ENCODE measurements at places on chromosomes 1 and 21.

DNA sequence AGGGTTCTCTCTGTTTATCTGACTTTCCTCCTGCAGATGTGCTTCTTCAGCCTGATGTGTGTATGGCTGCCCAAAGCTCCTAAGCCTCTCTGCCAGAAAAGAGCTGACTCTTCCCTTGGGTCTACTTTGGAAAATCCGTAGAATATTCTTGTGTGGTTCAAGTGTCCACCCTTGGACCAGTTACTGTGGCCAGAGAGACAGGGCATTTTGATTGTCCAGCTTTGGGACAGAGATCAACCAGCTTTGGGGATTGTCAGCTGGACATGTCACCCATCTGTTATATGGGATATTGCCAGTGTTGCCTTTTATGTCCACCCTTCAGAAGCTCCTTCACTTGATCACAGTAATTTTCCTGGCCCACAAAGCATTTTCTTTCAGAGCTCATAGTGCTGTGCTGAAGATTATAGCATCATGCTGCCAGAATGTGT is 126.2 kb upstream of the L1TD1 start:
- DNase-seq, result no peak

DNA sequence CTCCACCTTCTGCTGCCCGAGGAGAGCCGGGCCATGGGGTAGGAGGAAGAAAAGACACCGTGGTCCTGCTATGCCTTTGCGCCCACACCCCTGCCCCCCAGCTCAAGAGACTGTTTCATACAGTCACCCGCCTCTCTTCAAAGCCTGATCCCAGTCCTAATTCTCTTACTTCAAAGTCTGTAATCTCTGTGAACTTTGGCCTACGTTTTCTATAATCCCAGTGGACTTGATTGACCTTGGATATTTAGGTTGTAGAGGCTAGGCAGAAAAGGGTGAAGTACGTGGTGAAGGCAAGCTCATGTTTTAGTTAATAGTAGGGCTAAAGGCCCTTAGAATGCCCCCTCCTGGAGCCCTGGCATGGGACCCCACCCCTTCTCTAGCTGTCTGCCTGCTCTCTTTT is 28.4 kb downstream of the VPS13D start:
- DNase-seq, result no peak

DNA sequence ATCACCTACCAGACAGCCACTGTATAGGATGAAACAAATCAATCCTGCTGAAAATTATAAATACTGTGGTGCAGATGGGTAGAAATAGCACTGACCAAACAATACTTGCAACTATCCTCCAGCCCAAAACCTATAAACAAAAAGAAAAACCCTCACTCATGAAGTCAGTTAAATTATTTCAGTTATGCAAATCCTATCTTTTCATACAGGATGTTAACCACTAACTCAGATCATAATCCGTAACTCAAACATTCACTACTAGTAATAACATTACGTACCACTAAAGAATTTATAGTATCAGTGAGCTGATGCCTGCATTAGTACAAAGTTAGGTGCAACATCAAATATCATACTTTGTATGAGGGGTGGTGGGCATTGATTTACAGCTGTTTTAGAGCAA is 2.6 kb downstream of the NDC1 start:
- no peak for DNase-seq

DNA sequence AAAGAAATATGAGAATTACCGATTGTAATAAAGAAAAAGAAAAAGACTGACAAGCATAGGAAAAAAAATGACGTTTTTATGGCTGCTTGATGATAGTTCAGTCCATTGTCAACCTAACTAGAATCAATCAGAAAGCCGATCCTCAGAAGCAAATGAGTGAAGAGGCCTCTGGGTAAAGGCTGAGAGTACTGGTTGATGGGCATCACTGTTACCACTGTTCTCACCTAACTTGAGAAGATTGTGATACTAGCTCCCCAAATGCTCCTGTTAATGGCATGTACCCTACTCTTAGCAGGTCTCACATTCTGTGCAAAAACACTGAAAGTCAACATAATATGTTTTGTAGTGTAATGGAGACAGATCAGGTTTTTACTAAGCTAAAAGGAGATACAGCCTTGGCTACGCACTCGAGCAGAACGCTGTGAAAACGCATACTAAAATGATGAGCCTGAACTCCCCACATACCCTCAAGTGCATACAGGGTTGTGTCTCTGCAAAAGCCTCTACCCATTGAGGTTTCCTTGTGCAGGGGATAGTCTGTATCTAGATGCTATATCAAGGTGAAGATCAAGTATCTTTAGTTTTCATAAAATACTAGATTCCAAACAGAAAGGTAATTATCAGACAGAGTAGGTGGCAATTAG is 554.6 kb downstream of the SMYD3 start:
- no peak for DNase-seq

DNA sequence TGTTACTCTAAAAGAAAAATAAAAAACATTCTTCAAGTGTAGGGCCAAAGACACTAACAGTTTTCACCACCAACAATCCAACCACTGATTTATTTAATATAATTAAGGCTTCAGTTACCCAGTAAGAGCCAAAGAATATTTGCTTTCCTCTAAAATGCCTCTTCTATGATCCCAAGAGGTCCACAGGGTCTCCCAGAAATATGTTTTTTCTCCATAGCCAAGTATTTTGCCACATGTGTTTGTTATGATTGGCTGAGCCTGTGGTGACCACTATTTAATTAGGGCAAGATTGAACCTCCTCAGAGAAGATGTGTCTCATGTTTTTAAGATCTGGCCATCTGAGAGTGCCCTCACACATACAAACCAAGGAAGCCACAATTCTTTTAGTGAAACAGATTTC is 135.9 kb downstream of the TPR start:
- no peak for DNase-seq

DNA sequence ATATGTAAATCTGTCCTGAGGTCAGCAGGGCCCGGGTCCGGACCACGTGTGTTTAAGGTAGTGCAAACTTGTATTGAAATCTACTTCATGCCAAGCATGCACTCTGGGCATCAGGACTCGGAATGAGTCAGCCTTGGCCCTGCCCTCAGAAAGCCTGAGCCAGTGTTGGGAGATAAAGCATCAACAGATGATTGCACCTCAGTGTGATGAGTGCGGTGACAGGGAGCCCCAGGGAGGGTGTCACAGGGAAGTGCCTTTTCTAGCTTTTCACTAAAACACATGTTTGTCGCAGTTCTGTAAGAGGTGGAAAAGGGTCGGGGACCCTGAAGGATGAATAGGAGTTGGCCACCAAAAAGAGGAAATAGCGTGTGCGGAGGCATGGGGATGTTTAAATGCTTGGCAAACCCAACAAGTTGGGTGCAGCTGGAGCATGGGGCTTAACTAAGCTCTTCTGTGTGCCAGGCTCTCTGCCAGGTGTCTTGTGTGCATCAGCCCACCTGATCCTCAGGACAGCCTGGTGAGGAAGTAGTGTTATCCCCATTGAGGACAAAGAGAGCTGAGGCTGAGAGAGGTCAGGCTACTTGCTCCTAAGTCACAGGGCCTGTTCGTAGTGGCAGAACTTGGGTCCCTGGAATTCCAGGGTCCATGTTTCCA is 48.2 kb upstream of the EPB41 start:
- DNase-seq, result no peak

- no peak for DNase-seq
Measured at GRCh38 chr21:44024257-44024656, 12.1 kb downstream of the TRAPPC10 start.

- no peak for DNase-seq
Measured at GRCh38 chr1:115793162-115793561, 24.6 kb upstream of the CASQ2 start.

DNA sequence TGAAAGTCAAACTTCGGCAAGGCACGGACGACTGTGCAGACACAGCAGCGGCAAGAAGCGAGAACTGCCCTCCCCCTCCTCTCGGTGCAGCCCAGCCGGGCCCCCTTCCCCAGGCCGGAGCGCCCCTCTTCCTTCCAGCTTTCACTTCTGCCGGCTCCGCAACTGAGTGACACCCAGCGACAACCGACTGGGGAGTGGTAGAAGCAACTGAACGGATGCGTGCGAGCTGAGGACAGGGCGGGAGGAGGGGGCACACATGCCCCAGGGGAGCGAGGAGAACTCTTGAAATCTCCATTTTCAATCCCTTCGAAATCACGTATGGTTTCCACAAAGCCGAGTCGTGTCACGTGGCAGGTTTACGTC is 146.6 kb downstream of the PGBD5 start:
- DNase-seq, result no peak

Measured in stimulated activated CD4-positive, alpha-beta T cell treated with anti-CD3 and anti-CD28 coated beads, Interleukin-1b, Interleukin-23, amount 100 ng/mL, for 1 hour (primary cell).